ENCODE measurements at places on chromosomes 2 and 18. TPM values are rescaled to one million over a fixed set of nuclear protein-coding genes. Genes with fewer than 3 reads are reported as not detected.

SYT4 gene
- 68.5 TPM for total RNA-seq

CHMP3 gene
- total RNA-seq = 61.4 TPM

NCKAP5 gene
- 58.8 TPM for total RNA-seq

IHH gene
- total RNA-seq = 3.8 TPM

PASK gene
- 16.4 TPM for total RNA-seq

Data from camera-type eye (tissue), 1 donor.